ENCODE measurements at places on chromosomes 7 and 10.

- no peak for DNase-seq
These were observed 54.9 kb downstream of the SEM1 start for GRCh38 chr7:96654630-96655188.

DNA sequence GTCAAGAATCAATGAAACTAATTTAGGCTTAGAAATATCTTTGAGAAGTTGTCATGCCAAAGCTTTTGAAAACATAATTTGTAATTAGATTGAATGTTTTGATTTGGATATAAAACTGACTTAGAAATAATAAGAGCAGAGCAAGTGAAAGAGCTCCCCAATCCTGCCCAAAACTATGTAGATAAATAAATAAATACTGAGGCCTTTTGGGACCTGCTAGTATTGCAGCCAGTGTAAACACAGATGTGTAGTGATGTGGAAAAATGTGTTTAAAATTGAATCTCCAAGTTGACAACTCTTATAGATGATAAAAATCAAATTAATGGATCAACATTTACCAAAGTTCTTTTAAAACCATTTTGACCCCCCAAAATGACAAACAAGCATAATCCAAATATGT lies 896.1 kb downstream of the CNTNAP2 start:
- no peak for DNase-seq

- no peak for DNase-seq
These were observed 217.4 kb downstream of the DGKB start for GRCh38 chr7:14685167-14685566.

- DNase-seq, result no peak
These were observed 60.2 kb upstream of the NRBF2 start for GRCh38 chr10:63072951-63073350.

DNA sequence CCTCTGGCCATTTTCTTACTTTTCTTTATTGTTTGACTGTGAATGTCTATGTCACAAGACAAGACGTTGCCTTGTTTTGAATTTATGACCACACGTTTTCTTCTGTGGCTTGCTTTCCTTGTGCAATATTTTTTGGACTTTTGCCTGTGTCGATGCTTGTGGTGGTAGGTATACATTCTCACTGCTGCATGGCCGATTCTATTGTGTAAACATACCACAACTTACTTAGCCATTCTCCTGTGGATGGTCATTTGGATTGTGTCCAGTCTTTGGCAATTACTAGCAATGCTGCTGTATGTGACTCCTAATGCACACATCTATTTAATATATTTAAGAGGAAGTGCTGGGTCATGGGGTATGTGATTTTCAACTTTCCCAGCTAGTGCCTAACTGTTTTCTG lies 18.0 kb upstream of the DLG5 start:
- DNase-seq, result no peak

DNA sequence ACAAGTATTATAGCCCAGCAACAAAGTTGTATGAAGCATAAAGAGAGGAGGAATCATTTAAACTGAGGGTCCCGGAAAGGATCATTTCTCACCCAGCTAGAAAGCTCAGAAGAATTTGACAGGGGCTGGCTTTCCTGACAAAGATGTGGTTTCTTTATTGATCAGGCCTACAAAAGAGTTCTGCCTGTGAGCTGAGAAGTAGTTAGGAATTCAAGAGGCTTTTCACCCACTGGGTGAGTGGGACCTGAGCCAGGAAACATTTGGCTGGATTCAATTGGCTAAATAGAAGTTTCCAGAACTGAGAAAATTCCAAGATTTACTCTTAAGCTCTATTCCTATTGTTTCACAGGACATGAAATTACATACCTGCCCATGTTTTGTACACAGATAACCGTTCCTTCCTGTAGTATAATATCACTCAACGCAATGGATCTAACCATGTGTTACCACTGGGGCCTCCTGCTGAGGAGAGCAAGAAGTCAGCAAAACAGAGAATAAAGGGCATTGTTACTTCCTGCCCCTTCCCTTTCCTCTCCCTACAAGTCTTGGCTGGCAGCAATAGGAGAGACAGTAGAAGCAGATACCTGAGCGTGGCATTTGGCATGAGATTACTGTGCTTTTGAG lies 53.9 kb upstream of the PAPSS2 start:
- DNase-seq, result no peak

GRCh38 chr7:156629873-156630272 lies 10.7 kb upstream of the RNF32 start:
- DNase-seq, result no peak

DNA sequence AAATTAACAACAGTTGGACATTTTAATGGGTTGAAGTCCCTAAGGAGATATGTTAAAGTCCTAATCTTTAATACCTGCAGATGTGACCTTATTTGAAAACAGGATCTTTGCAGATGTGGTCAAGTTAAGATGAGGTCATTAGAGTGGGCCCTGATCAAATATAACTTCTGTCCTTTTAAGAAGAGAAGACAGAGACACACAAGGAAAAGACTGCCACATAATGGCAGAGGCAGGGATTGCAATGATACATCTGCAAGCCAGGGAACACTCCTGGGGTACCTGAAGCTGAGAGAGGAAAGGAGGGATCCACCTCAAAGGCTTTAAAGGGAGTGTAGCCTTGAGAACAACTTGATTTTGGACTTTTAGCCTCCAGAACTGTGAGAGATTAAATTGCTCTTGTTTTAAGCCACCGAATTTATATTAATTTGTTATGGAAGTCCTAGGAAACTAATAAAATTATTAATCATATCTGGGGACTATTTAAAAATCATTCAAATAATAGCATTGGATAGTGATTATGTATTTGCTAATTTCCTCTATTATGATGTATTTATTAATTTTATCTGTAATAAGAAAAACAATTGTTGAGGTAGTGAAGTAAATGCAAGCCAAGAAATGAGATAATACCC lies 700.0 kb upstream of the PCDH15 start:
- peak; percentile 17 for DNase-seq

DNA sequence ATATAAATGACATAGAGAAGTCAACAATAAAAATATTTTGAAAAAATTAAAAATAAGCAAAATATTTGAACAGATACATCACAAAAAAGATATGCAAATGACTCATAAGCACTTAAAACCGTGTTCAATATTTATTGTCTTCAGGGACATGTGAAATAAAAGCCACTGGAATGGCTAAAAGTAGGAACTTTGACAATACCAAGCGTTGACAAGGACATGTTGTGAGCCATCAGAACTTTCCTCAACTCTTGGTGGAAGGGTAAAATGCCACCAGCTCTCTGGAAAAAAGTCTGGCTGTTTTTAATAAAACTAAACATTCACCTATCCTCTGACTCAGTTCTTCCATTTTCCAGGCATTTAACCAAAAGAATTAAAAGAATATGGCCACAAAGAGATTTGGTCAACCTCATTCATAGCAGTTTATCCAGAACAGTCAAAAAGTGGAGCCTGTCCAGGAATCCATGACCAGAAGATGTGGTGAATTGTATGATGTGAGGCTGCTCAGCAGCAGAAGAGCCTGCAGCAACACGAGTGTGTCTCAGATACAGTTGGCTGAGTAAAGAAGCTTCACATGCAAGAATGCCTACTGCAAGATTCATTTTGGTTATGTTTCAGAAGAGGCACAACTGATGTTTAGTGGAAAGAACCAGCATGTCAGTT lies 7.1 kb upstream of the KLF6 start:
- DNase-seq, result no peak

DNA sequence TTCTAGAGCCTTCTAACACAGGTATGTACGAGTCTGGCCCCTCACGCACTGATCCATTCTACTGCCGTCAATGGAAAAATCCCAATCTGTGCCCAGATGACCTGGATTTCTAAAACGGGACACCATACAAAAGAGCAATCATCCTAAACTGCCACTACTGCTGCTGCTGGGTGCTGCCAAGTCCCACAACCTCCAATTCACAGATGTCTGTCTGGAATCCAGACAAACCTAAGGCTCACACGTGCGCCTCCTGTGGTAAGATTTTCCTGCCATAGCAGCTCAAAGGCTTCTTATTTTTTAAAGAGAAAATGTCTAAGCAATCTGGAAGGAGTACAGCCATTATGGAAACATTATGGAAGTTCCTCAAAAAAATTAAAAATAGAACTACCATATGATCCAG lies 40.9 kb downstream of the JCAD start:
- no peak for DNase-seq

DNA sequence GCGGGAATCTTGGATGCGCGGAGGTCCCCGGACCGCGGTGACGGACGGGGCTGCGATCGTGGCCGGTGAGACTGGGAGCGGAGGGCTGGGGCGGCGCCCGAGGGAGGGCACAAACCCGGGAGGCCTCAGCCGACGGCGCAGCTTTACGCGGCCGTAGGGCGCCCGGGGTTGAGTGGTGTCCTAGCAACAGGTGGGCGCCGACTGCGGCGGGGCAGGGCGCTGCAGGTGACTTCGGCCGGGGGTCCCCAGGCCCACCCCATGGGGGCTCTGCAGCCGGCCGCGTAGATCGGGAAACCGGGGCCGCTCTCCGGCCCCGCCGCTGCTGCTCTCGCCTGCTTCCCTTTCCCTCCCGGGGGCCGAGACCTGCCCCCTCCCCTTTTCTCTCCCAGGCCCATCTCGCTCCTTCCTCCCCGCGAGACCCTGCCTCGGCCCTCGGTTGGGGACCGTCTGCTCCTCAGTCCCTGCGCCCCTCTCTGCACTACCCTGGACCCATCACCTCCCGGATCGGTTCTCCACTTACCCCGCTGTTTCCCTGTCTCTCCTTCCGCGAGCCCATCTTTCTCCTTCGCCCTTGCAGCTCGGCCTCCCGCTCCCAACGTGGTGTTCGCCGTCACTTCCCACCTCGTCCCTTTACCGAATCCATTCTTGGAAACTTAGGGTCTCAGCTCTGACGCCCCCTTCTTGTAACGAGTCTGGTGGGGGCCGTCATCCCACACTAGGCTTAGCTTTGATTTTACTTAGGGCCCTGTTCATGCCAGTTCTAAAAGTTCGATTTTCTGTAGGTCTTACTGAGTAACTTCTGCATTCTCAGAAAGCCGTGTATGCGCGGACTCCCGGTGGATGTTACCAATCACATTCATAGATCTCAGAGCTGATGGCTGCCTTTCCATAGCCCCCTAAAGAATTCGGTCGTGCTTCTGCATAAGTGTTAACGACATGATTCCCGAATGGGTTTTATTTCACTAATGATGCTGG lies 18.5 kb upstream of the ACBD5 start:
- no peak for DNase-seq

DNA sequence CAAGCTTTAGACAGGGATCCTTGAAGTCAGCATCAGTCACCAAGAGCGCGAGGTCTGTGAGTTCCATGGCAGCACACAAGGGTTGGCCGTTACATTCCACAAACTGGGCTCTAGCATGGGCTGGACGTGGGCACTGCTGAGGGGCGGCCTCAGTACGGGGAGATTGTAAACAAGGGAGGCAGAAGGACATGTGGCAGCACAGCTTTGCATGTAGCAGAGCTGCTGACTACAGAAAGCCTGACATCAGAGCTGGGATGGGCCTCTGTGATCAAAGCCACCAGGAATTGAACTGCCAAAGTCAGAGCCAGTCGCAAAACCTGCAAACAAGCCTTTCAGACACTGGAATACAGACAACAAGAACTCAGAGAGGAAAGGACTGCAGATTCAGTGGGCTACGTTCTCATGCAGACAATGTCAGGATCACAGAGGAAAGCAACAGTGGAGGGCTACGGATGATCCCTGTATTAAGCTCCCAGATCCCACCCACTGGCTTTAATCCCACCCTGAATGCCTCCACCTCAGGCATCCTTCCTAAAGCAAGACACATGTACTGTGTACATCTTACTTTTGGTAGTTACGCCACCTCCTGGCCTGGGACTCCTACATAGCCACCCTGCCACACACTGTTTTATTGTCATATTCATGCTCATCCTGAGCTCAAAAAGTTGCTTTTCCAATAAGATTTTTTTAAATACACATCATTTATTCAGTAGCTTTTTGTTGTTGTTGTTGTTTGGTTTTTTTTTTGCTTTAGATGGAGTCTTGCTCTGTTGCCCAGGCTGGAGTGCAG lies 291.1 kb upstream of the IMMP2L start:
- no peak for DNase-seq

- DNase-seq, result no peak
These were observed 8.4 kb downstream of the PRF1 start for GRCh38 chr10:70594161-70594560.

- no peak for DNase-seq
These were observed 40.9 kb downstream of the ANTXRL start for GRCh38 chr10:46327685-46328084.

DNA sequence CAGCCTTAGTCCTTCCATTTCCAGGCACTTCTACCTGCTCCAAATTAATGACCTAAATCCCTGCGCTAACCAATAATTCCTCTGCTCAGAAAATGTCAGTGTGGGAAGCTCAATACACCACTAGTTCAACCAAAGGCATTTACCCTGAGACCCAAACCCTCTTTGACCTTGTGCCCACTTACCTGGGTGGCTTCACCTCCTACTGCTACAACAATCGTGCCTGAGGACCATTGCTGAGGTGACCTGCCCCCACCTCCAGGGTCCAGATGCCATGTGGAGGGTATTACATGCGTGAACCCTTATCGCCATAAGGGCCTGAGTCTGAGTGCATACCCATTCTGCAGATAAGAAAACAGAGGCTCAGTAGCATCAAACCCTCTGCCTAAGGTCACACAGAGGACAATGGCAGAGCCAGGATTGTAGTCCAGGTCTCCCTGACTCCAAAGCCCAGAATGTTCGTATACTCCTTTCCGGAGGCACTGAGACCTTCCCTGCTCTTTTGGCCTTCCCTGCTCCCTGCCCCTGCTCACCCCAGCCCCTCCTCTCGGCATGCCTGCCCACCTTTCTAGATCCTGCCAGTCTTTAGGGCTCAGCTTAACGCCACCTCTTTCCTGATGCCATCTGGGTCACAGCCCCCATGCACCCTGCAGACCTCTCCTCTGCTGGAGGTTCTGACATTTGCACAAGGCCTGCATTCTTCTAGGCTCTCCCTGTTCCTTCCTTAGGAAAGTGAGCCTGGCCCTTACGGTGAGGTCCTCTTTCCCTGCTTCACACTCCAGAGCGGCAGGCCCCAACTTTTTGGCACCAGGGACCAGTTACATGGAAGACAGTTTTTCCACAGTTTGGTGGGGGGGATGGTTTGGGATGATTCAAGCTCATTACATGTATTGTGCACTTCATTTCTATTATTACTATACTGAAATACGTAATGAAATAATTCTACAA lies 94.9 kb downstream of the CHST15 start:
- DNase-seq, result no peak

DNA sequence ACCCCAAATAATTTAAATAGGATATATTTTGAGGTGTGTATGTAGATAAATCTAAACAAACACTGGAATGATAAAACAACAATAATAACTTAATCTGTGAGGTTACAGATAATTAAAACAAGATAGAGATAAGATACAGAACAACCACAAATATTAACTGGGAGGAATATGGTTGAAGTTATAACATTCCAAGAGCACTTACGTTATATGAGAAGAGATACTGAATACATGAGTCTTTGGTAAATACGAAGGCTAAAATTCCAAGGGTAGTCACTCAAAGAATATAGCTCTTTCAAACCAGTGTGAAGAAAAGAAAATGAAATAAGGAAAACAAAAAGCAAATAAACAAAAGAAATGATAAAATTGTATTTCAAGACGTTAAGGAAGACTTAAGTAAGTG lies 76.0 kb upstream of the MYO3A start:
- DNase-seq, result no peak

Data from activated CD4-positive, alpha-beta T cell treated with anti-CD3 and anti-CD28 coated beads, Interleukin-2, amount 50 U/mL, for 16 hours (primary cell).